Stimulated activated CD8-positive, alpha-beta memory T cell treated with anti-CD3 and anti-CD28 coated beads, Interleukin-15, amount 100 ng/mL, for 1 hour (primary cell): ENCODE measurements at places on chromosomes 6 and 20.

DNA sequence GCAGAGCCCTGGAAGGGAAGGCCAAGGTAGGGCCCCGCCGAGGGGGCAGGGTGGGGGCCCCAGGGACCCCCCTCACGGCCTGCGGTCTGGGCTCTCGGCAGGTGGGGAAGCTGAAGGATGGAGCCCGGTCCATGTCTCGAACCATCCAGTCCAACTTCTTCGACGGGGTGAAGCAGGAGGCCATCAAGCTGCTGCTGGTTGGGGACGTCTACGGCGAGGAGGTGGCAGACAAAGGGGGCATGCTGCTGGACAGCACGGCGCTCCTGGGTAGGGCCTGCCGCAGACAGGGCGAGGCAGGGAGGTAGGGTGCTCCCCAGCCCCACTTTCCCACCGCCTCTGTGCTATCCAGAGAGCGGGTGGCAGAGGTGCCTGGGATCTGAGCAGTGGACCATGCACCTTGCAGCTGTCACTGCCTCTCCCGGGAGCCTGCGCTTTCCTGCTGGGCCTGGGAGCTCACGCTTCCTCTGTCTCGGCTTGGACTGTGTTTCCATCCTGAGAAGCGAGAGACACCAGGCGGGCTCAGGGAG, 83.1 kb downstream of the SYNJ2 start:
- DNase-seq = no peak

- no peak for DNase-seq
Measured at GRCh38 chr6:170174771-170175643, 115.9 kb downstream of the DLL1 start.

GRCh38 chr6:44253307-44254101, 3.8 kb downstream of the SLC35B2 start:
- DNase-seq = peak; percentile 44

- no peak for DNase-seq
Measured at GRCh38 chr6:64679416-64679815, 1027.6 kb downstream of the EYS start.

- no peak for DNase-seq
Measured at GRCh38 chr6:162230147-162230752, 497.3 kb downstream of the PRKN start.

GRCh38 chr20:14780508-14780907, 443.1 kb upstream of the FLRT3 start:
- DNase-seq = no peak

- DNase-seq = no peak
Measured at GRCh38 chr6:161137839-161138542, 135.9 kb downstream of the AGPAT4 start.

DNA sequence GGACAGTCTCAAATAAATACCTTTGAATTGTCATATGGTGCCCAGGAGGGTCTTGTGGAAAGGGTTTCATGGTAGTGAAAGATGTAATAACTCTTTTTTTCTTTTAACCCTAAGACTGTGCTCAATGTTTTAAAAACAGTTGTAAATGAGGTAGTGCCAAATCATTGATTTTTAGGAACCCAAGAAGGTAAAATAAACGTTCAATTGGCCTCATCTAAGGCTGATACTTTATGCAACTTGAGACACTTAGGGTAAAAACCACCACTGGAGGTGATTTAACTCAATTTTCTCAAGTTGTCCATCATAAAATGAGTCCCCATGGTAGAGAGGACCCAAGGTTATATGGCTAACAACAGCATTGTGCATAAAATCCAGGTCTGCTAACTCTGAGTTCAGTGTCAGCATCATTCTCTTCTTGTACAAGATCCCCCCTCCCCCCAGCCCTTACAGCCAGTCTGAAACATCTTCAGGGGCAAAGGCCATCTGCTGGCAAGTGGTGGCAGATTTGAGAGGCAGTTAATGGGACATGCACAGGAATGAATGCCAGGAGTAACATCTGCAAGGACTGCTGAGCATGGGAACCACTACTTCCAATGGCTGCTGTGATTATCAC, 244.4 kb downstream of the GMPR start:
- no peak for DNase-seq
